ENCODE measurements at places on chromosomes 1 and 21. TPM values are rescaled to one million over a fixed set of nuclear protein-coding genes. Genes with fewer than 3 reads are reported as not detected.

- peaks cover 9% of the 10 kb centered on the region for H3K27me3 ChIP-seq
- DNase-seq: no peak
- H3K4me1 ChIP-seq: no peaks in the 10 kb centered on the region
- no peak overlapping the region for H3K4me3 ChIP-seq
- no peaks in the 10 kb centered on the region for H3K36me3 ChIP-seq
Measured at GRCh38 chr1:70934194-70934961, 113.2 kb downstream of the PTGER3 start.

HCN3 gene
- total RNA-seq: 1.6 TPM

DNA sequence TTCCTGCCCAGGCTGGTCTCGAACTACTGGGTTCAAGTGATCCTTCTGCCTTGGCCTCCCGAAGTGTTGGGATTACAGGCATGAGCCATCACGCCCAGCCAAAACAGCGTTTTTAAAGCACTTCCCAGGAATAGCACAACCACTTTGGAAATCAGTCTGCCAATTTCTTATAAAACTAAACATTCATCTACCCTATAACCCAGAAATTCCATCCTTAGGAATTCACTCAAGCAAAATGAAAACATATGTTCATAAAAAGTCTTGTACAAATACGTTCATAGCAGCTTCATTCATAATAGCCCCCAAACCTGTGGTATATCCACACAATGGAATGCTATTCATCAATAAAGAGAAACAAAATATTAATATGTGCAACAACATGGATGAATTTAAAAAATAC, 36.1 kb downstream of the PHC2 start:
- no peak overlapping the region for H3K27ac ChIP-seq
- H3K27me3 ChIP-seq: peaks cover 18% of the 10 kb centered on the region
- DNase-seq: no peak
- no peak overlapping the region for H3K4me3 ChIP-seq

DNA sequence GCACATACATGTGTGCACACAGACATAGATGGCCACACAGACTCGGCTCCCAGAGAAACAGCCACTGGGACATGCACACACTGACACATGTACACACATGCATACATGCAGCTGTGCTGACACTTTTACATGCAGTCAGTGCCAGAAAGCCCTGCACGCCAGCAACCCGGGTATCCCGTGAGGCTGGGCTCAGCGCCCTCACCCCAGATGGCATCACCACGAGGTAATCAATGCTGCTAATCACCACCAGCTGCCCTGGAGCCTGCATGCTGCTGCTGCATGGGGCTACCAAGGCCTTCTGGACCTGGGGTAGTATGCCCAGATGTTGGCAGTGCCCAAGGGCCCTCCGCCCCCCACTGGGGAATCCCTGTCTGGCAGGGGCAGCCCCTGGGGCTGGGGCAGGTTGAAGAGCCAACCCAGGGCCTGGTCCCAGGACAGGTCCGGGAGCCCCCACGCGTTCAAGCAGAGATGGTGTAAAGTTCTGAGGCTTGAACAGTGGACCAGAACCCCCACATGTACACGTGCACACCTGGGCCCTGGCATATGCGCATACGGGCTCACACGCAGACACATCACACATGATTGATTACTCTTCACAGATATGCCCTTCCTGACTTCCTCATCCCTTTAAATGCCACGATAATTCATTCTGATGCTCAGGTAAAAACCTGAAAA, 2.7 kb upstream of the COL16A1 start:
- H3K4me3 ChIP-seq: no peak overlapping the region
- H3K27me3 ChIP-seq: peaks cover 58% of the 10 kb centered on the region
- H3K4me1 ChIP-seq: peaks cover 31% of the 10 kb centered on the region
- H3K27ac ChIP-seq: no peak overlapping the region

GRCh38 chr1:211557894-211558625, 20.9 kb downstream of the SLC30A1 start:
- no peaks in the 10 kb centered on the region for H3K4me1 ChIP-seq
- no peak for DNase-seq
- H3K27me3 ChIP-seq: no peaks in the 10 kb centered on the region
- H3K36me3 ChIP-seq: no peaks in the 10 kb centered on the region

GRCh38 chr1:41500378-41500777, 15.9 kb upstream of the EDN2 start:
- no peaks in the 10 kb centered on the region for H3K36me3 ChIP-seq
- peaks cover 15% of the 10 kb centered on the region for H3K27me3 ChIP-seq
- no peak overlapping the region for H3K4me3 ChIP-seq
- DNase-seq: no peak

DNA sequence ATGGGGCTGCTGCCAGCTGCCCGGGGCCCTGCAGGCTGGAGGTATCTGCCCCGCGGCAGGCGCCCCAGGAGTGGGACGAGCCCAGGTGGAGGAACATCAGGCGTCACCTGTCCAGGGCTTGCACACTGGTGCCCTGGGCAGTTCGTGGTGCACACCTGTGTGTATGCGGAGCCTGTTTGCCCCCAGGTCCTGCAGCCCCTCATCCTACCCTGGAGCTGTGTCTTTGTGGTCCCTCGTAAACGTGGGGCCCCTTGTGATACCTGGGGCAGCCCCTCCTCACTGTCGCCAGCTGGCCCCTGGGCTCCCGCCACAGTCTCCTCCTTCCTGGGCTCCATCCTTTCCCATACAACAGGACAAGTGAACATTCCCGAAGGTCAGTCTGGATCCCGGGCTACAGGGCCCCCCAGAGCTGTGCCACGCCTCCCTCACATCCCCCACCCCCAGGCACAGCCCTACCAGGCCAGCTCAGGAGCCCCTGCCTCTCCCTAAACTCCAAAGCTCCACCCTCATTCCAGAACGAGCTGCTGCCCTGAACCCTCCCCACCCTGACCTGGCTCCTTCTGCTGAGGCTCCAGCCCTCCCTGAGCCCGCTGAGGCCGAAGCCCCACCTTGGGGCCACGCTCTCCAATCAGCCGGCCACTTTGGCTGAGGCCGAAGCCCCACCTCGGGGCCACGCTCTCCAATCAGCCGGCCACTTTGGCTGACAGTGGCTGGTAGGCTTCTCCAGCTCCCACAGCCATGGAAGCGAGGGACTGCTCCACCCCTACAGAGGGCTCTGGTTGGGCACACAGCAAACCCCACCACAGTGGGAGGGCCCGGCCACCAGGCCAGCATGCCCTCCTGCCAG, 42.6 kb downstream of the UBE2G2 start:
- no peak for DNase-seq

GRCh38 chr21:44987301-44987885, 47.6 kb downstream of the SLX9 start:
- H3K27me3 ChIP-seq: no peaks in the 10 kb centered on the region
- no peak overlapping the region for H3K27ac ChIP-seq
- no peak for DNase-seq
- no peaks in the 10 kb centered on the region for H3K36me3 ChIP-seq
- no peak overlapping the region for H3K4me3 ChIP-seq

LSS gene
- total RNA-seq: 16.7 TPM

SELENBP1 gene
- total RNA-seq: not detected

PLA2G5 gene
- total RNA-seq: not detected

GRCh38 chr21:18244671-18245463, at the start of gene CHODL:
TSS of gene CHODL (plus strand) at chr21:18244833. CDS start at chr21:18245224, 391 bp downstream.
- peaks cover 41% of the 10 kb centered on the region for H3K27me3 ChIP-seq
- DNase-seq: no peak
- H3K27ac ChIP-seq: no peak within 1 kb of the TSS
- H3K4me1 ChIP-seq: no peaks in the 10 kb centered on the region
- no peak within 1 kb of the TSS for H3K4me3 ChIP-seq
- peaks cover 2% of the 10 kb centered on the region for H3K36me3 ChIP-seq

ATAD3B gene
- 77.4 TPM for total RNA-seq

DNA sequence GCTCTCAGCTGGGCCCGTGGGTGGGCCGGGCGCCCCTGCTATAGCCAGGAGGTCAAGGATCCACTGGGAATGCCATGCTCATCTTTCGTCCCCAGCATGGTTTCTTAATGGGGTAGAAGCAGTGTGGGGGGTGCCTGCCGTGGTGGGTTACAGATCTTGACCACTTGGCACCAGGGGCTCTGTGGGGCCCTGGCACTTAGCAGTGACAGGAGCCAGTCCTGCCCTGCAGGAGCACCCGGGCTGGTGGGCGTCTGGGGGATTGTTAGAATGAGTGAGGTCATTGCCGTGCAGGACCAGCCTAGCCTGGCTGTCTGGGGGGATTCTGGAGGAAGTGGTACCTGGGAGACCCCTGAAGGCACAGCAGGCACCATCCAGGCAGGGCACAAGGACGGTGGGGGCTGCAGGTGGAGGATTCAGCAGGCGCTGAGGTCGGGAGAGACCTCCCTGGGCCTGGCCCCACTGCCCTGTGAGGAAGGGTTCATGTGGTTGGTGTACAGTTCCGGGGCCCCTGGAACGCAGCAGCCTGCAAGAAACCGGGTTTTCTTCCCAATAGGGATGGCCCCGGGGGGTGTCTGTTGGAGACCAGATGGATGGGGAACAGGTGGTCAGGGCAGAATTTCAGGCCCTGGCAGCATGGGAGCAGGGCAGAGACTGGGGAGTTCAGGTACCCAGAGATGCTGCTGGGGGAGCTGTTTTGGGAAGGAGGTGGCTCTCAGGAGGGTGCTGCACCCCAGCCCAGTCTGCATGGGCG, 4.8 kb downstream of the AIRE start:
- H3K36me3 ChIP-seq: no peaks in the 10 kb centered on the region
- peaks cover 2% of the 10 kb centered on the region for H3K4me1 ChIP-seq
- no peak overlapping the region for H3K4me3 ChIP-seq
- H3K27ac ChIP-seq: no peak overlapping the region
- no peaks in the 10 kb centered on the region for H3K27me3 ChIP-seq
- no peak for DNase-seq

GRCh38 chr1:182679684-182680083, 4.7 kb downstream of the RGS8 start:
- H3K4me3 ChIP-seq: no peak overlapping the region
- peaks cover 8% of the 10 kb centered on the region for H3K4me1 ChIP-seq
- DNase-seq: no peak
- H3K27me3 ChIP-seq: peaks cover 19% of the 10 kb centered on the region

DNA sequence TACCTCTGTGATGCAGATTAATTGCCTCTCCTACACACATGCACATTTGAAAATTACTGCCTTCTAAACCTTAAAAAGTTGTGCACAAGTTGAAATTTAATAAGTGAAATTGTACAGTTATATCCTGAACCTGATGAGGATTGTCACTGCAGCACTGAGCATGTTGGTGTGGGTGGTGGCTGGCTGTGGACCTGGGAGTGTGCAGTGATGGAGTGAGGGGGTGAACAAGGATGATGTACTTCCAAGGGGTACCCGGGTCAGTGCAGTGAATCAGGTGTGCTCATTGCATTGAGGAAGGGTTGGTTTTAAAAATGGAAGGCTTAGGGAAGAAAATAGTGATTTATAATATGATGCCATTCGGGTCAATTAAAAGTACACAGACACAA, 24.1 kb downstream of the DIP2A start:
- H3K4me3 ChIP-seq: no peak overlapping the region
- H3K27ac ChIP-seq: no peak overlapping the region
- peaks cover 9% of the 10 kb centered on the region for H3K36me3 ChIP-seq
- DNase-seq: no peak
- H3K27me3 ChIP-seq: no peaks in the 10 kb centered on the region

GRCh38 chr1:11298390-11299224, 25.6 kb downstream of the UBIAD1 start:
- no peaks in the 10 kb centered on the region for H3K27me3 ChIP-seq
- H3K36me3 ChIP-seq: peaks cover 9% of the 10 kb centered on the region
- H3K27ac ChIP-seq: no peak overlapping the region
- no peak for DNase-seq
